ENCODE measurements at places on chromosomes 2 and 18.

DNA sequence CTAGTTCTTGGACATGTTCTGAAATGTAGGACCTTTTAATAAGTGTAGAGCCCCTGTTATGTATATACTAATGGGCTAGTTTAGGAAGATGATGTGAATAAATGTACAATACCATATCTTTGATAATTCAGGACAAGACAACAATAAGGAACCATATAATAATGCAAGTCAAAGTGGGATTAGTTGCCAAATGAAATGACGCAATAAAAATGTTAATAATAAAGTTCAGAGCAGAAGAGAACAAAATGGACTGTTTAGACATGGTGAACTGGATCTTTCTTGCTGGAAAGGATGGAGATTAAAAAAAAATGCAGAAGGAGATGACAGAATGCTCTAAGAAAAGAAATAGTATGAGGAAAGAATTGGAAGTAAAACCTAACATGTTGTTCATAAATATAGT lies 43.7 kb downstream of the MMADHC start:
- DNase-seq: no peak

DNA sequence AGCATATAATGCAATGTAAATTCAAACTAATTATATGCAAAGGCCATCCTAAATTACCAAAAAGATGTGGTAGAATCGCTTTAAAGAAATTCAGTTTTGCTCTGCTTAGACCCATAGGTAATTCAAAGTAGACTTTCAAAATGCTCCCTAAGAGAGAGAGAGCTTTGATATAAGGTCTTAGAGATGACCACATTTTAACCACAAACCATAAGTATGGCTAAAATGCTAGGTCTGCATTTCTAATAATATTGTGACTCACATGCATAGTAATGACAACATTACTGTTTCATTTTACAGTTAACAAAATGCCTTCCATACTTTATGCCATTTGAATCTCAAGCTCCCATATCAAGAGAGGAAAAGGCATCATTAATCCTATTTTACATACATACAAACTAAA lies 144.5 kb downstream of the RAD51AP2 start:
- no peak for DNase-seq

GRCh38 chr2:26039603-26040323 lies 5.9 kb downstream of the RAB10 start:
- no peak for DNase-seq

DNA sequence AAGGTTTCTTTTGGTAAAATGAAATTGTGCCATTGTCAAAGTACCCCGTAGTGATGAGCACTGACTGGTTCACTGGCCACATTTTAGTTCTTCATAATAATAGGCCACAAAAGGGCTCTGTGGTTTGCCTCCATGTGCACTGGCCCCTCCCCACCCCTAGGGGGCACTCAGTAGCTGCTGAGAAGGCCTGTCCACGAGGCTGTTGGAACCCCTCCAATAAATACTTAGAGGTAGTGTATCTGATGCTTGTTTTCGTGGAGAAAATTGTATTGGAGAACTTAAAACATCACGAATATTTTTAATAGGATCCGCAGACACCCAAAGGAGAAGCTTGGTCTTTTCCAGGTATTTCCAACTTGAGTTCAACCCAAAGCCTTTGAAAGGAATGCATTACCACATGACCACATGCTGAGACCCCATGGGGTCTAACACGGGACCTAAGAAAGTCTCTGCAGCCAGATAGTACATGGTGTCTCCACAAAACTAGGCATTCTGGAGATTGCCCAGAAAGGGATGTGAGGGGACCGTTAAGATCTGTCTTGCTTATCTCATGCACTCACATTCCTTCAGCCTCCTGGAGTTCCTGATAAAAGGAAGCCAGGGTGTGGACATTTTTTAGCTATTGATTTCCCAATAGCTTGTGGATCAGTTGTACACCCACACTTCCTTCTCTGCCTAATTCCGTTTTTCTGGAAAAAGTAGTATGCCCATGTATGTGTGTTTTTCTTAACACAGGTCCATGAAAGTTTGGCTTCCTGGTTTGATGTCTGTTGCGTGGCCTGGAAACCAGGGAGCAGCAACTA lies 28.5 kb upstream of the NOSTRIN start:
- DNase-seq: peak; percentile 6
